NCI-H187 treated with DMSO at 0.1 percent for 48 hours (cell line): ENCODE measurements at places on chromosomes 11 and 22.

DNA sequence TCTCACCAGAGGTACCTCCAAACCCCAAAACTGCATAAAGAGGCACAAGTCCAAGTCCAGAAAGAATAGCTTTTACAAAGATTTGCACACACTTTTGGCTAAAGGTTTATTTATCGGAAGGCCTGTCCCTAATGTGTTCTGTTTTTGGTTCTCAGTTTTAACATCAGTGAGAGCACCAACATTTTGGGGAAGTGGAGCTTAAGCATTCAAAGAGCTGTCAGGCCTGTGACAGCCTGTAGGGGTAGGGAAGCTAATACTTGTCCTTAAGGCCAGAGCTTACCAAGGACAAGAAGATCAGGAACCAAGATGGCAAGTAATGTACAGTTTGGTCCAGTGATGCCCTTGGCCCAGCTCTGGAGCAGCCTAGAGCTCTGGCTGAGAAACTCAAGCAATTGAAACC, 38.9 kb upstream of the SCUBE2 start:
- DNase-seq: no peak

DNA sequence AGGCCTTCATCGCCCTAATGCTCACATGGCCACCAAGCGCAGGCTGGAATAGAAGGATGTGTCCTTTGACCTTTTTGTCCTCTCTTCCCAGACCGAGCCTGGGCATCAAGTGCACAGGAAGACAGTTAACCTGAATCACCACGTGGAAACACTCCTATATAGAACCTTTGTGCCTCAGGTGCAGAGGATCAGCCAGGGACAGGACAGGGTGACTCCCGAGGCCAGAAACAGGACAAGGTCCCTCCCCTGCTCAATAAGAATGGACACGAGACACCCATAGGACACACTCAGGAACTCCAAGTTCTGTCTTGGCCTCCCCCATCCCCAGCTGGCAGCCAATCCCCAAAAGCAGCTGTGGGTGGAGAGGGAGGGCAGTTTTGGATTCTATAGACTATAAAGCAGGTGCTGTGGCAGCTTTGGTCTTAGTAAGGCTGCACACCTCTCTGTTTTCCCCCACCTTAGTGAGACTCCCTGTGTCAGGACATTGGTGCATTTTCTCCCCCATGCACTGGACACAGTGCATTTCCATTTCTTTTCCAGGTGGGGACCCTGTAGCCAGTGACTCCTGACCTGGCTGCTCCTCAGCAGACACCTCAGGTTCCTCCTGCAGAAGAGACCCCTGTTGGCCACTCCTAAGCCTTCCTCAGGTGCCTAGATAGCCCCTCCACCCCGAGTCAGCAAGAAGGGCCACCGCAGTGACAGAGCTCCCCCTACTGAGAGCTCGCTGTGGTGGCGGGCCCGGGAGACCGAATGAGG, 43.6 kb upstream of the POU2AF1 start:
- no peak for DNase-seq

DNA sequence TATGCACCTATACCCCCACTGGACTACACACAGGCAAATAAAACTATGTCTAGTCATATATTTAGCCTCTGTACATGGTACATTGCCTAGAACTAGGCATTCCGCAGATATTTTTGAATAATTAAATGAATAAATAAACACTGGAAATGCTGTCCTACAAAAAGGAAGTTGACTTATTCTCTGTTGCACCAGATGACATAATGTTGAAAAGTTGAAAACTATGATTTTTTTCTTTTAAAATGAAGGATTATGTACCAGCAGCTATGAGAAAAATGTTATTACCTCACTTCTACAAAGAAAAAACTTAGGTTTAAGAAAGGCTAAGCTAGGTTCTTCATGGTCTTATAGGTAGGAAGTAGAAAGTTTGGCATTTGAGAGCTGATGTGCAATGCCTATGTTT, 856.6 kb downstream of the METTL15 start:
- no peak for DNase-seq

GRCh38 chr11:43381802-43382201, 23.1 kb downstream of the TTC17 start:
- DNase-seq: no peak

- DNase-seq: no peak
Observed at GRCh38 chr11:16738947-16739815, 734 bp downstream of the C11orf58 start.
